ENCODE measurements at places on chromosomes 4 and X.

DNA sequence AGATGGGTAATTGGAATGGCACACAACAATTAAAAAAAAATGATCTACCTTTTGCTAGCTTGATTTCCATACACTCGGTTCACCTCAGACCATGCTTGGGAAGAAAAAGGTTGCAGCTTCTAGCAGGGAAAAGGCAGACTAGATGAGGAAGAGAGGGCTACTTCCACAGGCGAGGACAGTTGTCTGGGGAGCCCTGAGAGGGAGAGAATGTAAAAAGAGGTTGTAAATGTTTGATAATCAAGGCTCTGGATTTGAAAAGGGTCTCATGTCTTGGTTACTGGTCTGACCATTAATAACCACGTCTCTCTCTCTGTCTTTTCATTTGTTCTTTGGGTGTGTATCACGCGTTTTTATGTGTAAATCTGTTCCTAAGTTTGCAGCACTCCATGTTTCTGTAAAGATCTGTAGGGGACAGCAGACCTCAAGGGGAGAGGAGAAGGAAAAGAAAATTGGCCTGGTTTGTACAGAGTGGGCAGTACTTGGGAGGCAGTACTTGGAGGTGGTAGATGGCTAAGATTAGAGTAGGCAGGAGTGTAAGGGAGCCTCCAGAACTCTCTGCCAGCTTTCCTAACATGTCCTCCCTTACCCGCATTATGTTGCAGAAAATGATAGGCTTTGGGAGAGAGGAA lies 750 bp downstream of the ARMCX5 start:
- DNase-seq = no peak

DNA sequence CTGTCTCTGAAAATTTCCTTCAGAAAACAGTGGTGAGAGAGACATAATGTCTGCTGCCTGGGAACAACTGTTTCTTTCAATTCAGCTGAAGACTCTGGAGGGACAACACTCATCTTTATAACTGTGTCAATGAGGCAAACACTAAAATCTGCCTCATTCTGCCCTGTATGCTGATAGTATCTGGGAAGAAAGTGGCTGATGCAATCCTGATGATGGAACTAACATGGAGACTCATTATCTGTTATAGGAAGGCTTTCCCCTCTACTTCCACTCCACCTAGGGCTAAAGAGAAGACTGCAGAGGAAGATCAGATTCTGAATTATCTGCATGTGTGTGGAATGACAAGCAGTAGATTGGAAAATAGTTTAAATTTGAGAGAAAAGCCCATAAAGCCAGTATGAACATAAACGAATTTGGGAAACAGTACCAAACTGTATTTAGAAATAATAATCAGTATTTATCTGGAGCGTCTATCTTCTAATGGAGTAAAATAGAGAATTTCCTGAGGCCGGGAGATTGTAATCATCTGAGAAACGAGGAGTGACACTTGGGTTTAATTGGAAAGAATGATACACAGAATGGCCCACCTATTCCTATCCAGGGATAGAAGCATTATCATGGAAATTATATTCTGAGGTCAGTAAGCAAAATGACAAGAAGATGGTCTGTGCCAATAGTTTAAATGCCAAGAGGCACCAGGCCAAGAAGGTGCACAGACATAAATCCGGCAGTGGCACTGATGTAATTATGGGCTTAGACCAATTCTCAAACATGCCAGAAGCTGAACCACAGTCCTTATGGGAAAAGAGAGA lies 85.4 kb downstream of the SHISA3 start:
- no peak for DNase-seq

DNA sequence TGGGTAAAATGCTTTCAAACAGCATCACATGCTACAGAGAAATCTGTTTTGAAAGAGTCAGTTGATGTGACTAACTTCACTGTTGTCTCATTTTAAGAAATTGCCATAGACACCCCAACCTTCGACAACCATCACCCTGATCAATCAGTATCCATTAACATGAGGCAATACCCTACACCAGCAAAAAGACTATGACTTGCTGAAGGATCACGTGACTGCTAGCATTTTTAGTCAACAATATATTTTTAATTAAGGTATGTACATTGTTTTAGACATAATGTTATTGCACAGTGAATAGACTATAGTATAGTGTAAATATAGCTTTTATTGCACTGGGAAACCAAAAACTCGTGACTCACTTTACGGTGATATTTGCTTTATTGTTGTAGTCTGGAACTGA lies 200.0 kb upstream of the ARHGAP24 start:
- no peak for DNase-seq

DNA sequence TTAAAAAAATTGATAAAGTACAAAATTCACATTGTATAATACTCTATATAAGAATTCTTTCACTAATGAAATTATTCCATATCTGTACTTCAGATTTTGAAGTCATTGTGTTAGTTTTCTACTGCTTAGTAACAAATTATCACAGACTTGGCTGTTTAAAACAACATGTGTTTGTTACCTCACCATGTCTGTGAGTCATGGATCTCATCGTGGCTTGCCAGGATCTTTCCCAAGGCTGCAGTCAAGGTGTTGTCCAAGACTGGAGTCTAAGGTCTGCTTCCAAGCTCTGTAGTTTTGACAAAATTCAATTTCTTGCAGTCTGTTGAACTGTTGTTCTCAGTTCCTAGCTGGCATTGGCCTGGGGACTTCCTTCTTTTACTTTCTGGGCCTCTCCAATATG lies 1286.9 kb downstream of the ADGRL3 start:
- DNase-seq = no peak

DNA sequence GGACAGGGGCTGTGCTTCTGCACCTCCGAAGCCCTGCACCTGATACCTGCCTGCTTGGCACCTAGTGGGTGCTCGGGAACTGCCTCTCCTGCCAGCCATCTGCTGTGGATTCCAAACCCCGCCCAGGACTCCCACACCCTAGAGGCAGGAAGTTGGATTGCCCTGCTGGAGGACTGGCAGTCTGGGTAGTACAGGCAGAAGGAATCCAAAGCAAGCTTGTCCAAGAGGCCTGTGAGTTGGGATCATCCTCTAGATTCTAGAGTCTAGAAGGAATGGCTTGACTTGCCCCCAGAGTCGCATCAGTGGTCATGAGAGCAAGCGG lies 64.6 kb upstream of the MTM1 start:
- DNase-seq = no peak

DNA sequence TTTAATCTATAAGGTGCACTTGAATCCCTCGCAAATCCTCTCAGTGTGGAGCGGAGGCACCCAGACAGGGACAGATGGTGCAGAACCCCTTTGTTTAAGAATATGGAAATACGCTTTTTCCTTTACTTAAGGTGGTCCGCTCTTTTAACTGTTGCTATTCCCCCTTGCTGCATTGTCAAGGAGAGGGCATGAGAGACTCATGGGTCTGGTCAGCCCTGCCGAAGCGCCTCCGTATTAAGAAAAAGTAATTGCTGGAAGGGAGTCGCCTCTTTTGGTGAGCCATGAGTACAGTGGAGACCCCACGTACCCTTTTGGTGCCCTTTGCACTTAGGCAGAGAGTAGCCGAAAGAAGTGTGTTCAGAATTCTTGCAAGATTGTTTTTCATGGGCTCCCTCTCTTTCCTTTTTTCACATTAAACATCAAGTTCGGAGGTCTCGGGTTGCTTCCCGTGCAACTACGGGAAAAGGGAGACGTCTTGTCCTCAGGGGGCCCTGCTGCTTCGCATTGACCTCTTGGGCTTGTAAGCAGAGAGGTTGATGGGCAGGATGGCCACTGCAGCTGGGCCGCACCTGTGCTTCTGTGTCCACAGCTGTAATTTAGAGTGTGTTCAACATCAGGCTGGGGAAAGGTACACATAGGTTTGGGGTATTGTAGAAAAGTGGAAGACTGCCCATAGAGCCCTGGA lies 109.6 kb downstream of the SPRY1 start:
- no peak for DNase-seq
